ENCODE measurements at places on chromosomes 7 and 10. TPM values are rescaled to one million over a fixed set of nuclear protein-coding genes. Genes with fewer than 3 reads are reported as not detected.

SOSTDC1 gene
- total RNA-seq, result 6.7 TPM

OR13A1 gene
- total RNA-seq, result not detected

AKR1C4 gene
- not detected for total RNA-seq

GRCh38 chr7:81036057-81036456 is 117.2 kb upstream of the SEMA3C start:
- DNase-seq, result no peak

DNA sequence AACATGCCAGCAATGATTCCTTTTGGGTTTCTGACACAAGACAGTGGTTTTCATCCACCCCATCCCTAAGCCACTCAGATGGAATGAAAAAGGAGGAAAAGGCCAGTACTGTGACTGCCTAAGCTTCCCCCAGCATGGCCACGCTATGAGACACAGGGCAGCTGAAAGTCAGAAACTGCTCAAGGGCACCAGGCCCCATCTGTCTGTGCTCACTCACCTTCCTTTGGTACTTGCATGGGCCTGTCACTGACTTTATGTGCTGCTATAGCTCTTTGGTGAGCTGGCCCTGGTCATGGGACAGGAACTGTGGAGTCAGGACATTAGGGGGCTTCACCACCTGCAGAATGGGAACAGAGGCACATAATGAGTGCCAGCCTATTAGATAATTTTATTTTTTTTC is 21.2 kb upstream of the ACSM6 start:
- DNase-seq, result no peak

Data from mucosa of descending colon (tissue), 3 donors.